ENCODE measurements at places on chromosomes 5 and 9. TPM values are rescaled to one million over a fixed set of nuclear protein-coding genes. Genes with fewer than 3 reads are reported as not detected.

GRCh38 chr5:159414021-159414420 is 83.7 kb upstream of the IL12B start:
- DNase-seq: no peak
- no peaks in the 10 kb centered on the region for H3K27me3 ChIP-seq
- H3K4me1 ChIP-seq: no peaks in the 10 kb centered on the region
- H3K4me3 ChIP-seq: no peak overlapping the region
- H3K27ac ChIP-seq: no peak overlapping the region
- no peaks in the 10 kb centered on the region for H3K36me3 ChIP-seq

DNA sequence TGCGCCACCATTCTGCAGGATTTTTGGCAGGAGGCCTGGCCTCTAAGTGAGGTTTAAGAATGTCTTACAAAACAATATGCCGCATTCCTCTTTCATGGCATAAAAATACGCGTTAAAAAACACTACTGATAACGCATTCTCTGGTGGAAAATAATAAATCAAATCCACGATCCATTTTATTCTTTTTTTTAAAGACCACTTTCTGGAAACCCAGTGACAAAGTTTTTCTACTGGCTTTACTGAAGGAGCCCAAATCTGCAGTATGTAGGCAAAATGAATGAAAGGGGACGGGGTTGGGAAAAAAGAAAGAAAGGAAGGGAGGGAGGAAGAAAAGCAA is 2.0 kb downstream of the SV2C start:
- no peak for DNase-seq
- H3K27me3 ChIP-seq: peaks cover 30% of the 10 kb centered on the region
- H3K27ac ChIP-seq: no peak overlapping the region
- H3K4me3 ChIP-seq: no peak overlapping the region
- H3K4me1 ChIP-seq: no peaks in the 10 kb centered on the region

DNA sequence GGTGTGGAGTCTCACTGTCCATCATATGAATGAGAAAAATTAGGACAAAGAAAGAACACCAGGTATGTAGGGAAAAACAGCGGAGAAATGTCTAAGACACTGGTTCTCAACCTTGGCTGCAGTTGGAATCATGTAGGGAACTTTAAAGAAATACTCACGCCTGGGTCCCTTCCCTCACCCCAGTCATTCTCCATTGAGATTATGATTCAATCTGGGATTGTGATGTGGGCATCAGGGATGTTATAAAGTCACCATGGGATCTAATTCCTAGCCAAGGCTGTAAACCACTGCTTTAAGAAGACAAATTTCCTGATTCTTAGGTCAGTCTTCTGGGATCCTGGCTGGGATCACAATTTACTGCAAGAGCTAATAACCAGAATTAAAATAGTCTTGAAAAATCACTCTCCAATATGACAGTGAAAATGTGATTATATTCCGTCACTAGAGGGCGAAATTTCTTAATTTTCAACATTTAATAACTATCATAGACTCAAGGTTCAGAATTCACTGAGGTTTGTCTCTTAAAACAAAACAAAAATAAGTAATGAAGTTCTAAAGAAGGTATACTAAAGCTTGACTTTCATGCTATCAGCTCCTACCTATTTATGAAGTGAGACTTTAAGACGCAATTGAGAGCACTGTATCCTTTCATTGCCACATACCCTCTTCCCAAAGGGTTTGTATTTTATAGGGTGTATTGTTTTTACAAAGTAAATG is 60.5 kb downstream of the GLDC start:
- H3K4me3 ChIP-seq: no peak overlapping the region
- no peak overlapping the region for H3K27ac ChIP-seq
- DNase-seq: peak; percentile 40
- no peaks in the 10 kb centered on the region for H3K4me1 ChIP-seq
- H3K27me3 ChIP-seq: peaks cover 7% of the 10 kb centered on the region

- H3K4me3 ChIP-seq: no peak overlapping the region
- no peaks in the 10 kb centered on the region for H3K4me1 ChIP-seq
- no peak overlapping the region for H3K27ac ChIP-seq
- DNase-seq: peak; percentile 33
- H3K27me3 ChIP-seq: no peaks in the 10 kb centered on the region
- no peaks in the 10 kb centered on the region for H3K36me3 ChIP-seq
Observed at GRCh38 chr5:59562756-59563389, 330.7 kb downstream of the PDE4D start.

Gene PGM5
- 14.7 TPM for total RNA-seq

All from IMR-90 (cell line).